ENCODE measurements at places on chromosomes 1 and 21.

GRCh38 chr1:154459080-154459479 is 42.9 kb upstream of the TDRD10 start:
- DNase-seq: no peak

DNA sequence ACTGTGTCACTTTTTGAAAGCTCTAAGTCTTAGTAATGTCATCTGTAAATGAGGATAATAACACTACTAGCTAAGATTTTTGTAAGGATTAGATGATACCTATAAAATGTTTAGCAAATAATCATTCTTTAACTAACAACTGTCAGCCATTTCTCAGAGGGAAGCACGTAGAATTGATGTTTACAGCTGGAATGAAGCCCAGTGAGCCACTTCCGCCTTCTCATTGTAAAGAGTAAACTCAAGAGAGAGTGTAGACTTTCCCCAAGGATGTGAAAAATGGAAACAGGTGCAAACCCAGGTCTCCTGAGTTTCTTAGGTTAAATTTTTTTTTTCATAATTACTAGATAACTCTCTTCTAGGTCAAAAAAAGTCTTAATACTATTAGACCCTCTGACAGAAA is 4.9 kb downstream of the GREM2 start:
- DNase-seq: no peak

- no peak for DNase-seq
Measured at GRCh38 chr21:17757671-17758070, 61.5 kb downstream of the C21orf91 start.

GRCh38 chr1:215198021-215198420 is 115.5 kb downstream of the KCNK2 start:
- DNase-seq: no peak

GRCh38 chr1:33683913-33684312 is 180.0 kb upstream of the HMGB4 start:
- no peak for DNase-seq

GRCh38 chr1:53057127-53057526 is 4.9 kb upstream of the PODN start:
- DNase-seq: no peak

GRCh38 chr1:52955129-52955970 is 28.3 kb downstream of the SCP2 start:
- DNase-seq: no peak

GRCh38 chr1:74160046-74160445 is 37.9 kb downstream of the LRRIQ3 start:
- no peak for DNase-seq

DNA sequence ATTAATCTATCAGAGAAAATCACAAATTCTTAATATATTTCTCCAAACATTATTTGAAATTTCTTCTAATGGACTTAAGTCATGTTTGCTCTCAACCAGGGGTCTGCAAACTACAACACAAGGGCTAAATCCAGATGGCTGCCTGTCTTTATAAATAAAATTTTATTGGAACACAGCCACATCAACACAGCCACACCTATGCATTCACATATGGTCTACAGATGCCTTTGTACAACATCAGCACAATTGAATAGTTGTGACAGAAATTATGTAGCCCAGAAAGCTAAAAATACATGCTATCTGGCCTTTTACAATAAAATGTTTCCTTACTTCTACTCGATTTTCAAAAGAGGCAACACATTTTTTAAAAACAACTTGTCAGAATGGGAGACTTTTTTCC is 103.9 kb downstream of the DPYD start:
- no peak for DNase-seq

- DNase-seq: no peak
Measured at GRCh38 chr21:31964692-31965091, 91.9 kb downstream of the HUNK start.

- no peak for DNase-seq
Measured at GRCh38 chr1:111720274-111720976, 18.8 kb downstream of the INKA2 start.

DNA sequence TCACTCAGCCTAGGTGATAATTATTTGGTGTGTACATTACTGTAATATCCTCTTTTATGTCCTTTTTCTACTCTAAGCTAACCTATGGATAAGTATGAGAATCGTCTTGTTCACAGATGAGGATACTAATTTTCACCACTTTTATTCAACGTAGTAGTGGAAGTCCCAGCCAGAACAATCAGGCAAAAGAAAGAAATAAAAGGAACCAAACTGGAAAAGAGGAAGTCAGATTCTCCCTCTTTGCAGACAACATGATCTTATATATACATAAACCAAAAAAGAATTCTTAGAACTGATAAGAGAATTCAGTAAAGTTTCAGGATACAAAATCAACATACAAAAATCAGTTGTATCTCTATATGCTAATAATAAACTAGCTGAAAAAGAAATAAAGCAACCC is 12.6 kb upstream of the RGL1 start:
- DNase-seq: no peak

DNA sequence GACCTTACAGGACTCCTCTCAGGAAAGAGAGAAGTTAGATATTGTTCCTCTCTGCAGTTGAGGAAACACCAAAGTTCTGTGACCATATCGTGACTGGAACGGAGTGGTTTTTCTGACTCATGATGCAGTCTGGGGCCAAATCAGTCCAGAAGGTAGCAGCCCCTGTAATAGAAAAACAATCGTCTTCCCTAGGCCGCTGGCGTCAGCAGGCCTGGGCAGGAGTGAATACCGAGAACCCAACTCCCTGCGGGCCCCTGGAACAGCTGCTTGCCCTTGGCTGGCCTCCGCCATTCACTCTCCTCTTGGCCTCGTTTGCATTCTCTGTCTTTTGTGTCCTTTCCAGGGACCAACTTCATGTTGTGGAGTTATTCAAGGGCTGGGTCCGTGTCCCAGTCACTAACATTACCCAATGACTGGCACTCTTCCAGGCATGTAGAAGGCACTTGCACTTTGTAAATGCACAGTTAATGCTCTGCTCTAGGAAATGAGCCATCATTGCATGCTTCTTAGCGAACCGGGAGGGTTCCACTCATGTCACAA is 10.9 kb upstream of the CD101 start:
- DNase-seq: no peak

- DNase-seq: peak; percentile 37
Measured at GRCh38 chr1:201042779-201043461, 19.4 kb upstream of the KIF21B start.

Data from T-helper 22 cell (primary cell).